ENCODE measurements at places on chromosomes 11 and 22. TPM values are rescaled to one million over a fixed set of nuclear protein-coding genes. Genes with fewer than 3 reads are reported as not detected.

Gene APOA5
- not detected for total RNA-seq

GRCh38 chr11:129578006-129578405 is 202.4 kb downstream of the BARX2 start:
- no peak for DNase-seq

DNA sequence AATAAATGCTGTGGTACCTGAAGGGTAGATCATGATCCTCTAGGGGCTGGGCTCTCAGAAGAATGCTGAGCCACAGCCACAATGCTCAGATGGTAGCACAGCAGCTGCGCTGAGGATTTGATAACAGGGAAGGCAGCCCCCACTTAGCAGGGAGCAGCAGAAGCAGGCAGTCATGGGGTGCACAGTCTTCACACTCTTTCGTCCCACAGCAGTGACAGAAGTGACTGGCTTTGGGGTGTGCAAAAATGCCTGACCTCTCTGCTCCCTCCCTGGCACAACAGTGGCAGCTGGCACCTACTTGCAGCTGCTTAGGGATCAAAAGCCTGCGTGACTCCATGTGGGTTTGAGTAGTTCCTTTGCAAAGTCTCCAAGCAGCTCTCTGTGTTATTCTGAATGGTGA is 1349.8 kb upstream of the RAG2 start:
- no peak for DNase-seq

Gene OR51V1
- not detected for total RNA-seq

Gene MRGPRX3
- total RNA-seq, result not detected

GRCh38 chr11:114209904-114210303 is 86.3 kb upstream of the NNMT start:
- no peak for DNase-seq

- DNase-seq, result peak; percentile 22
Measured at GRCh38 chr22:37309211-37310074, 27.1 kb downstream of the CYTH4 start.

Gene CD248
- 4.6 TPM for total RNA-seq

Gene MMP26
- total RNA-seq, result not detected

Measured in gastrocnemius medialis (tissue), 4 donors.